Stimulated activated CD8-positive, alpha-beta memory T cell treated with anti-CD3 and anti-CD28 coated beads, Interleukin-12 subunit alpha, Interleukin-12 subunit beta, amount 100 ng/mL, for 4 hours (primary cell): ENCODE measurements at places on chromosomes 5 and 9.

- no peak for DNase-seq
These were observed 1.6 kb downstream of the CFAP95 start for GRCh38 chr9:69822116-69822750.

- DNase-seq: no peak
These were observed 145.5 kb upstream of the MAP1B start for GRCh38 chr5:71961786-71962185.

GRCh38 chr9:84761137-84761808, 91.7 kb downstream of the NTRK2 start:
- no peak for DNase-seq

GRCh38 chr5:145946112-145946861, 9.9 kb downstream of the SH3RF2 start:
- DNase-seq: no peak

DNA sequence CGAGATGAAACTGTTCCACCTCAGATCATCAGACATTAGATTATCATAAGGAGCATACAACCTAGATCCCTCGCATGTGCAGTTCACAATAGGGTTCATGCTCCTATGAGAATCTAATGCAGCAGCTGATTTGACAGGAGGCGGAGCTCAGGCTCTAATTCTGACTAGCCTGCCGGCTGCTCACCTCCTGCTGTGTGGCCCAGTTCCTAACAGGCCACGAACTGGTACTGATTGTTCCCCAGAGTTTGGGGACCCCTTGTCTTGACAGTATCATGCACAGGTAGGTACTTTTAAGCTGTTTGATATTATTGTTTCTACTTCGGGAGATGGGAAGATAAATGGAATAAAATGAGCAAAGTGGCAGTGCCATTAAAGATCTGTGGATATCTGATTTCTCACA, 66.9 kb downstream of the ZCCHC7 start:
- DNase-seq: no peak

GRCh38 chr5:136225796-136226195, 32.8 kb upstream of the SMIM32 start:
- no peak for DNase-seq

DNA sequence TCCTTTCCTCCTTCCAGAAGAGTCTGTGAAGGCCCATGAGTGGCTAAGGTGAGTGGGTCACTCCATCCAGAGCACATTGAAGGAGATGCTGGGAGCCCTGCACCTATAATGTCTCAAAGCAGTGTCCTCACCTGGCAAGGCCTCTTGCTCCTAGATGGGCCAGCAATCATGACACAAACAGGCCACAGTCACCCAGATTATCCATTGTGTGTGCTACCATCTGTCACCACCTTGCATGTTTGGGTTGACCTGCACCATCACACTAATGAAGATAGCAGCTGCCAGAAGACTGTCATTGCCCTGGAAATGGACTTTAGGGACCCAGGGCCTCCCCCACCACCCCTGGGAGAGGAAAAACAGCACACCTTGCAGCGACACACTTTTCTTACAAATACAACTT, 69.6 kb downstream of the GABBR2 start:
- no peak for DNase-seq

DNA sequence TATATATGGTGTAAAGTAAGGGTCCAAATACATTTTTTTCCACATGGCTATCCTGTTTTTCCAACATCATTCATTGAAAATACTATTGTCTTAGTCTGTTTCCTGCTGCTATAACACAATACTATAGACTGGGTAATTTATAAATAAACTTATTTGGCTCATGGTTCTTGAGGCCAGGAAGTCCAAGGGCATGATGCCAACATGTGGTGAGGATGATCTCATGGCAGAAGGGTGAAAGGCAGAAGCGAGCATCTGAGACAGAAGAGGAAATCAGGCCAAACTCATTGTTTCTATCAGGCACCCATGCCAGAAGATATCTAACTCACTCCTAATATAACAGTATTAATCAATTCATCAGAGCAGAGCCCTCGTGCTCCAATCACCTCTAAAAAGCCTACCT, 42.6 kb downstream of the ANKRD55 start:
- no peak for DNase-seq

GRCh38 chr5:151450605-151451004, 3.2 kb downstream of the SLC36A1 start:
- no peak for DNase-seq

DNA sequence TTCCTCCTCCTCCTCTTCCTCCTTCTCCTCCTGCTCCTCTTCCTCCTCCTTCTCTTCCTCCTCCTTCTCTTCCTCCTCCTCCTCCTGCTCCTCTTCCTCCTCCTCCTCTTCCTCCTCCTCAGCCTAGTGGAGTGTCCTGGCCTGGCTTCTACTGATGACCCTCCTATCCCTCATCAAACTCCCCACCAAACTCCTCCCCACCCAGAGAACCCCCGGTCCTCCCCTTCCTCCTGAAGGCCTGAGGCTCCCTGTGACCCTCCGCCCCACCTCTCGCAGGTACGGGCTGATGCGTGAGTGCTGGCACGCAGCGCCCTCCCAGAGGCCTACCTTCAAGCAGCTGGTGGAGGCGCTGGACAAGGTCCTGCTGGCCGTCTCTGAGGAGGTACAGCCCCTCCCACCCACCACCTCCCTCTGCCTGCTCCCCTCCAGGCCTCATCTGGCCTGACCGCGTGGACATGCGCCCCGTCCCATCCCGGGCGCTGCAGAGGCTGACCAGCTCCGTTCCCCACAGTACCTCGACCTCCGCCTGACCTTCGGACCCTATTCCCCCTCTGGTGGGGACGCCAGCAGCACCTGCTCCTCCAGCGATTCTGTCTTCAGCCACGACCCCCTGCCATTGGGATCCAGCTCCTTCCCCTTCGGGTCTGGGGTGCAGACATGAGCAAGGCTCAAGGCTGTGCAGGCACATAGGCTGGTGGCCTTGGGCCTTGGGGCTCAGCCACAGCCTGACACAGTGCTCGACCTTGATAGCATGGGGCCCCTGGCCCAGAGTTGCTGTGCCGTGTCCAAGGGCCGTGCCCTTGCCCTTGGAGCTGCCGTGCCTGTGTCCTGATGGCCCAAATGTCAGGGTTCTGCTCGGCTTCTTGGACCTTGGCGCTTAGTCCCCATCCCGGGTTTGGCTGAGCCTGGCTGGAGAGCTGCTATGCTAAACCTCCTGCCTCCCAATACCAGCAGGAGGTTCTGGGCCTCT, 10.6 kb downstream of the FGFR4 start:
- DNase-seq: no peak

GRCh38 chr5:152462021-152462721, 57.1 kb upstream of the NMUR2 start:
- DNase-seq: no peak

- no peak for DNase-seq
These were observed 100.5 kb downstream of the PALM2AKAP2 start for GRCh38 chr9:109880276-109881169.

GRCh38 chr5:118115791-118116190, 872.6 kb downstream of the DTWD2 start:
- DNase-seq: no peak
